ENCODE measurements at places on chromosomes 6 and 20. TPM values are rescaled to one million over a fixed set of nuclear protein-coding genes. Genes with fewer than 3 reads are reported as not detected.
A peak's percentile ranks its signal among the peaks of the same experiment; 100 is the strongest.

The CYP39A1 gene
- not detected for total RNA-seq

The CALHM6 gene
- total RNA-seq = 13.8 TPM

- no peak for DNase-seq
These were observed 133.6 kb downstream of the TFAP2B start for GRCh38 chr6:50952092-50952907.

DNA sequence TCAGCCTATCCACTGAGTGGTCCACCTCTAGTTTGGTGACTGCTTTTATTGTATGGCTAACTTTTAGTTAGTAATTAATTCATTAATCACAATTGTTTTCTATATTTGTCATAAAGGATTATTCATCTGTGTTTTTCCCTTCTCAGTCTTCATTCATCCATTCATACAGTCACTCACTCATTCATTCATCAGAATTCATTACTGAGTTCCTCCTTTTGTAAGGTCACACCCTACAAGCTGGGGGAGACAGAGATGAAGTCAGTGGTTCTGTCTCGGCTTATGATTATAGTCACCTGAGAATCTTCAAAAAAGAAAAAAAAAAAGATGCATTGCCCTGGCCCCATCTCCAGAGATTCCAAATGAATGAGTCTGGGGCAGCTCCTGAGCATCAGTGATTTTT lies 257.1 kb downstream of the ADGB start:
- DNase-seq = no peak

- DNase-seq = no peak
These were observed 20.4 kb downstream of the USP49 start for GRCh38 chr6:41874741-41875140.

DNA sequence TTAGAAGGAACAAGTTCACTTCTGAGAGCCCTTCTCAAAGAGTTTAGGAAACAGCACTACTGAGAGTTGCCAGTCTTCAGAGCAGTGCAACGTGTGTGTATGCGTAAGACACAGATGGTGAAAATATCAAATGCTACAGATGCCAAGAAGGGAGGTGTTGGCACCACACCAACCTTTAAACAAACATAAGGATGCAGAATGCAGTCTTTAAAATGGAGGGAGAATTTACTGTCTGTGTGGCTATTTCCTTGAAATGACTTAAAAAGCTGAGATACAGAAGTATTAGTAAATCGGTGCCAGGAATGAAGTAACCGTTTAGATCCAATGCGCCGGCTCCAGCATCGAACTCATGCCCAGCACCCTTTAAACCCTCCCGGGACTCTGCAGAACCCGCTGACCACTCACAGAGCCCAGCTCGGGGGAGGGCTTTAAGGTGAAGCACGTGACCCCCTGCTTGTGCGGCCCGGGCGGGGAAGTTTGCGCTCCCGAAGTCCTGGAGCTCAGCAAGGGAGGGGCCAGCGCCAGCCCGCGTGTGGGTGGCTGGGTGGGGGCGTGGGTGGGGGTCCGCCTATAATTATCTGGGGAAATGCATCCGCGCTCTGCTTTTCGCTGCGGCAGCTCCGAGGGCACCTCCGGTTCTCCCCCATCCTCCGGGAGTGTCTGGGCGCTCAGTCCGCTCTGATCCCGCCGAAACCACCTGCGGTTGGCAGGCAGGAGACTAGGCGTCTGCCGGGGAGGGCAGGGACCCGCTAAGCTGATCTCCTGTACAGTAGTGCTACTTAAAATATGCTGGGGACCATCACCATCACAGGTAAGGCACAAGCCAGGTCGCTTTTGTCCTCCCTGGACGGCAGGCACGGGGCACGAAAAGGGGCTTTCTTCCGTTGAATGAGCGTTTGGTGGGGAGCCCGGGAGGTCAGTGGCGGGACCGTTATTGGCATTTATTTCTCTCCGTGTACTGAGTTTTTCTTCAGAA lies 66.0 kb downstream of the ZBTB2 start:
- DNase-seq = peak; percentile 41

GRCh38 chr6:126176282-126176681 lies 163.6 kb upstream of the CENPW start:
- no peak for DNase-seq

GRCh38 chr6:62803094-62803493 lies 408.2 kb upstream of the FKBP1C start:
- DNase-seq = no peak

DNA sequence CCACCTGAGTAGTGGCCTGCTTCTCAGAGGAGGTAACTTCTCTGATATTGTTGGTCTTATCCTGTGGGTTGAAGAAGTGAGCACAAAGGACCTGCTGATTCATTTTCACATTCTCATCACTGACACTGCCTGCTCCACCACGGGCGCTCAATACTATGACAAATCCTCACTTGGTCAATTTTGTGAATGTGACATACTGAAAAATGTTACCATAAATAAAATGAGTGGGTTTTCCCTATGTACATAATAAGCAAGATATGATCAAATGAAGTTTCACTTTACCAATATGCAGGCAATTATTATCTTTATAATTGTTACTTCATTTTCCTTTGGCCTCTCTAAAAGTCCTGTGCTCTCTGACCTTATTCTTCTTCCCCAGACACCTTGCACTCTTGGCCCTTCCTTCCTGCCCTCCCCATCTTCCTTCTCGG lies 71.5 kb upstream of the RIPOR2 start:
- DNase-seq = peak; percentile 78
